Glutamatergic neuron (in vitro differentiated cells): ENCODE measurements at places on chromosomes 5 and 9. TPM values are rescaled to one million over a fixed set of nuclear protein-coding genes. Genes with fewer than 3 reads are reported as not detected.

Gene C7
- total RNA-seq = not detected

Gene ZNF300
- 33.9 TPM for total RNA-seq

Gene SNX24
- 21.8 TPM for total RNA-seq

Gene EPB41L4B
- total RNA-seq = 10.0 TPM

Gene MACIR
- total RNA-seq = 6.8 TPM

Gene NR2F1-AS1
- total RNA-seq = 0.39 TPM

Gene FANCG
- 49.0 TPM for total RNA-seq

Gene IFNE
- not detected for total RNA-seq

Gene BTNL9
- 37.9 TPM for total RNA-seq

Gene ARAP3
- 8.6 TPM for total RNA-seq

Gene LTC4S
- total RNA-seq = 0.91 TPM

Gene GHR
- total RNA-seq = not detected

Gene TIGD6
- total RNA-seq = 3.3 TPM

Gene S1PR3
- 2.9 TPM for total RNA-seq

Gene MRPL36
- 40.0 TPM for total RNA-seq

Gene PCDHA4
- total RNA-seq = 29.7 TPM

Gene CDO1
- total RNA-seq = 136 TPM

Gene ENTREP1
- 1.0 TPM for total RNA-seq

Gene SLC25A2
- 1.9 TPM for total RNA-seq

DNA sequence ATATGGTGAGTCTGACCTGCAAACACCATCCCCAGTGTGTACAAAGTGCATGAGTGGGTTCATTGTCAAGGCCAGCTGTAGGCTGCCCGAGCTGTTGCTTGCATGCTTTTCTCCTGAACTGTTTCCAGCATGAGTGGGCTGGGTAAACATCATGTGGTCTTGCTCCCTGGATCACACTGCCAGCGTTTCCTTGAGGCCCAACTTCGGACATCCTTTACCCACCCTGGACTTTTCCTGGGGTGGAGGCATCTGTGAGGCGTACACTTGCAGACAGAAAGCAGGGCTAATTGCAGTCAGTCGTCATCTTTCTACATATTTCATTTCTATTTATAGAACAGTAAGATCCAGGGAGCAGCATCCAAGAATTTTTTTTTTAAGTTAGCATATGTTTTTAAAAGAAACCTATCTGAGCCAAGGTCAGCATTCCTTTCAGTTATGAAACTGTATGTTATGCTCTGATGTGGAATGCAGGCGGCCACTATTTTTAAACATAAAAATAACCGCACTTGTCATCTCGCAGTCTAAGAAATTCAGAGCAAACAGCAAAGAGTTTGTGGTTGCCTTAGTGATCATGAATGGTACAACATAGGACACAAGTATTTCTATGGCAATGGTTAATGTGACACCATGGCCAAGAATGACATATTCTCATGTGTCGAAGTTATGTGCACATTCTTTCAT, 106.5 kb upstream of the DMRT1 start:
- no peak for DNase-seq

GRCh38 chr5:143229896-143230675, 173.4 kb downstream of the NR3C1 start:
- DNase-seq = no peak

GRCh38 chr5:150159741-150160179, 4.1 kb upstream of the PDGFRB start:
- DNase-seq = no peak

DNA sequence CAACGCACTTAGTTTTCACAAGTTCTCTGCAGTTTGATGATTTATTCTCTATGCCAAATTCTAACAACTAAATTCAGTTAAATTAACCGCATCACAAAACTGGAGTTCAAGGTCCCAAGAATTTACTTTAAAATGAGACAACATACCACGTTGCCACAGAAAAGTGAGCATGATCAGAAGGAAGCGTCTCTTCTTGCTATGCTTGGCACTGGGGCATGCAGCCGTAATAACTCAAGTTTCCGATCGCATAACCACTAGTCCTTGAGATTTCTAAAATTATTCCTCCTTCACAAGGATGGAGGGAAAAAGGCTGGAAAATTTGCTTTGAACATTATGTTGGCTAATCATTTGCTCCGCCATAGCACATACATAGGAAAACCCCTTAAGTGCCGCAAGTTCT, 13.9 kb downstream of the NFIB start:
- no peak for DNase-seq

DNA sequence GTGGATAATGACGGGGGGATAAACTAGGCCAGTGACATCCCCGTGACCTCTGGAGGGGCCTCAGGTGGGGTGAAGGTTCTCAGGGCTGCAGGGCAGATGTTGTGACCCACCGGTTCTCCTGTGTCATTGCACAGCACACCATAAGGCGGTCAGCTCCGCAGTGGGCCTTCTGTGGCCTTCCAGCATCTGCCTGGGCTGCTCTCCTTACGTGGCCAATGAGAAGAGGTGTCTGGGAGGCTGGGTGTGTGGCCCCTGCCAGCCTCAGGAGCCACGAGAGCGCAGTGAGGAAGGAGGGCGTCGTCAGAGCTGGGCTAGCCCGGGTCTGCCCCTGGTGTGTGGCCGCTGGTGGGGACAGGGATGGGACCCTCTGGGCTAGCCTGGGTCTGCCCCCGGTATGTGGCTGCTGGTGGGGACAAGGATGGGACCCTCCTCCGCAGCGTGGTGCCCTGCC, 48.7 kb downstream of the COL5A1 start:
- peak; percentile 9 for DNase-seq

GRCh38 chr5:149760854-149761187, 30.7 kb downstream of the PPARGC1B start:
- no peak for DNase-seq

- no peak for DNase-seq
Observed at GRCh38 chr9:27475057-27475595, 49.0 kb upstream of the IFNK start.

GRCh38 chr9:24382566-24382965, 163.1 kb downstream of the IZUMO3 start:
- DNase-seq = no peak

GRCh38 chr5:73861313-73861988, 235.5 kb downstream of the ARHGEF28 start:
- DNase-seq = no peak

DNA sequence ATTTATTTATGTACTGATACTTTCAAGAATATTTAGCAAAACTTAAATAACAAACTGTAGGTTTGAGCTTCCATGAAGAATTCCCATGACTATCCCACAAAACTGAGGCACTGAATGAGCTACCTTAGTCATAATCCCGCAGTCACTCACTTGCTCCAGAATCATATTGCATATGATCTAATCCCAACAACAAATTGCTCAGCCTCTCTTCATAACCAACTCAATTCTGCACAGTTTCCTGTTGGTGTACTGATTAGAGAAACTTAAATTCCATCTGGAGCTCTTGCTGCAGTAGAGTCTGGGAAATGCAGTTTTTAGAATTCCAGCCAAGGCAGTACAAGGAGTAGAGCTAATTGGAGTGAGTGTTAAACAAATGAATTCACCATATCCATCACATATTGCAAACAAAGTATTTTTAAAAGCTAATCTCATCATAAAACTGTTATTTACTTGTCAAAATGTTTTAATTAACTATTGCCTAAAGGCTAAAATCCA, 35.7 kb upstream of the CDH18 start:
- DNase-seq = no peak

DNA sequence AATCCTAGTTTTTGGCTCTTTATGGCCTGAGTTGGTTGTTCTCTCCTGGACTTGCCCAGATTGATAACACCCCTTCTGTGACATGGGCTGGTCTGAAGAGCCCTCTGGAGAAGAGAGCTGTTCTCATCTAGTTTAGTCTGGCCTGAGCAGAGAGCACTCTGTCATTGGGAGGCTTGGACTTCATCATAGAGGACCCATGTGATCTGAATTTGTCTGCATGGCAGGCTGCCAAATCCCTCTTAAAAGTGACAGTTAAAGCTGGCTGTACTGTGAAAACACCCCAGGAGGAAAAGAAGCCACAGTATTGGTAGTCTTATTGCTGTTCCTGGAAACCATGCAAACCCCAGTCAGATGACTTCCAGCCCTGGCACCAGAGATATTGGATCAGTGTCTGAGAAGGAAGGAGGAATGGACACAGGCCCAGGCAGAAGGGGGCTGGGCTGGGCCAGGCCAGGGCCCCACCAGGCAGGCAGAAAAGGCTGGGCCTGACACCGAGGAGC, 3.7 kb upstream of the WDR31 start:
- no peak for DNase-seq

- no peak for DNase-seq
Observed at GRCh38 chr5:127518319-127518621, 830 bp downstream of the PRRC1 start.

GRCh38 chr5:1805736-1806135, 4.5 kb downstream of the NDUFS6 start:
- DNase-seq = no peak

GRCh38 chr9:114709636-114710035, 27.6 kb upstream of the TEX48 start:
- DNase-seq = no peak

GRCh38 chr9:112349008-112349333, 15.6 kb upstream of the PTBP3 start:
- no peak for DNase-seq

GRCh38 chr9:136978073-136978864, 965 bp downstream of the PTGDS start:
- peak; percentile 84 for DNase-seq

GRCh38 chr5:131812371-131813160, 15.7 kb upstream of the FNIP1 start:
- DNase-seq = no peak

DNA sequence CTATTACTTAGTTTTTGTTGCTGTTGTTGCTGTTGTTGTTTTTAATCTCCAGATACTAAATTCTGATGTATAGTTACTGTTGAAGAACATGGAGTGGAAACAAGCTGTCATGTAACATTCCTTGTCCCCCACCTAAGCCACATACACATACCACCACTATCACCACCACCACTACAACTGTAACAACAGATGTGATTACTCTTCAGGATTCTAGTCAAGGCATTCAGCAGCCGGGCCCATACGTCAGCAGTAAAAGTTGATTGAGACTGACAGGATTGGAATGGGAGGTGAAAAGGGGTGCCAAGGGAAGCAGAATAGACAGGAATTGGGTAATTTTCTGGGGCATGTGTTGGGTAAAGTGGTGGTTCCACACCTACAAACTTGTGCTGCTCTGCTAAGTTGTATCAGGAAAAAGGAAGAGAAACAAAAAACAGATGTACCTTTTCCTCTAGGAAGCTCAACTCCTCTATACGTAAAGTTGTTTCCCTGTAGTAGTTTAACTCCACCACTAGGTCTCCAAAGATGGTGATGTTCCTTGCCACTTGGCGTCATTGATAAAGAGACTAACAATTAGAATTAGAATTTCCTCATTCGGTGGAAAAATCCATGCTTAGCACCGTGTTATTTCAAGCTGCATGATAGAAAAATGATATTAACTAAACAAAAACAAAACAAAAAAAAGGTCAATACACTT, 138.6 kb downstream of the ARRDC3 start:
- no peak for DNase-seq

DNA sequence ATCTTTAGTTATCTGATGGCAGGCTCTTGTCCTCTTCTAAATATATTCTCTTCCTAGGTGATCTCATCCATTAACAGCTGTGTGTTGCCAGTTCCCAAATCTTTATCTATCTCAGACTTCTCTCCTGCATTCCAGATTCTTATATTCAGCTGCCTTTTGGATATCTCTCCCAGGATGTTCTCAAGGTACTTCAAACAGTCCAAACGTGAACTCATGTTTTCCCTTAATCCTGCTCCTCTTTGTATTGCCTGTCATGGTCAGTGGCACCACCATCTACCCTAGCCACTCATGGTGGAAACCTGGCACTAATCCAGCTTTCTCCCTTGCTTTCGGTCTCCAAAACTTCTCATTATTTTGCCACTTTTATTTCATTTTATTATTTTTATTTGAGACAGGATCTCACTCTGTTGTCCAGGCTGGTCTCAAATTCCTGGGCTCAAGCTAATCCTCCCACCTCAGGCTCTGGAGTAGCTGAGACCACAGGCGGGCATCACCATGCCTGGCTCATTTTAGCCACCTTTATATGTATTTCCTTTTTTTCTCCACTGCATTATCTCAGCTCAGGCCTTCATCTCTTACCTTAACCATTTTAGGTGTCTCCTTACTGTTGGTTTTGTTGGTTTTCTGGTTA, 3.8 kb downstream of the ZFYVE16 start:
- DNase-seq = no peak

DNA sequence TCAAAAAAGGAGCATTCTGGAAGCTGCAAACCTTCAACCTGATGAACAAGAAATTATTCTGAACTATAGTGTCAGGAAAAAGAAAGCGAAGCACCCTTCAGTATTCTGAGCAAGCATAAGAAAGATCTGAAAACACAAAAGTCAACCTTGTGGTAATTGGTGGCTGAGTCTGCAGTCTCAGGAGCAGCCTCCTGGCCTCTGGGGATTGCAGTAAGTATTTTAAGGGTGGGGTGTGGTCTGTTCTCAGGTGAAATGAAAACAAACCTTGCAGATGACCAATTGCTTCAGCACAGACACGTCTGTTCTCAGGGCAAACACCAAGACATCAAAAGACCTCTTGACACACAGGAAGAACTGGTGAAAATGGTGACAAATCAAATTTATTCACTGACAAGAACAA, 147.8 kb upstream of the RAPGEF1 start:
- DNase-seq = no peak

- DNase-seq = no peak
Observed at GRCh38 chr5:145908206-145908960, 28.0 kb upstream of the SH3RF2 start.

DNA sequence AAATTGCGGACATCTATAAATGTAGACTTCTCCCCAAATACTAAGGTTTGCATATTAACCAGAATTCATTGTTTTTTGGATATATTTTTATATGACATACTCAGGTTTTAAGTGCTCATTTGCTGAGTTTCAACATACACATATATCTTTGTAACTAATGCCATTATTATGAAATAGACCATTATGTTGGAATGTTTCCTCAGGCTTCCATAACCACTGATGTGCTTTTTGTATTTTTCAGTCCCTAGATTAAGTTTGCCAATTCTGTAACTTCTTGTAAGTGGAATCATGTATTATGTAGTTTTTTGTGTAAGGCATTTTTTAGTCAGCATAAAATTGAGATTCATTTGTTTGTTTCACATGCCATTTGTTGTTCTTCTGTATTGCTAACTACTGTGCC, 32.1 kb downstream of the HSPA4 start:
- DNase-seq = no peak

GRCh38 chr9:75539523-75539922, 350.9 kb upstream of the PCSK5 start:
- no peak for DNase-seq

GRCh38 chr5:135840959-135841358, 6.5 kb downstream of the SLC25A48 start:
- no peak for DNase-seq

GRCh38 chr9:84701801-84702200, 32.3 kb downstream of the NTRK2 start:
- no peak for DNase-seq

DNA sequence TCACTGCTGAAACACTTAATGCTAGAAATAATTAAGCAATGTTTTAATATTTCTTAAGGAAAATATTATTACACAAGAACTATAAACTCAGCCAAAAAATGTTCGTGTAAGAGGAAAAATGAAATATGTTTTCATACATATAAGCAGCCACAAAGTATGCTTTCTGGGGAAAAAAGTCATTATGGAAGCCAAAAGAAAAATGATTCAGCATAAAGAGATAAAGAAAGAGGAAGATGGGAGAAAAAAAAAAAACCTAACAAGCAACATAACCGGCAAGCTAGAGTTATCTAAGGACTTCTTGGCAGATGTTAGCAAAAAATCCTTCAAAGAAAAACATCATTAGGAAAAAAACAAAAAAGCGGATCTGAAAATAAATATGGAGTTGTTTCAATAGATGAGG, 179.1 kb downstream of the MUSK start:
- DNase-seq = no peak
